ENCODE measurements at places on chromosomes 3 and 15. TPM values are rescaled to one million over a fixed set of nuclear protein-coding genes. Genes with fewer than 3 reads are reported as not detected.

- DNase-seq = no peak
Measured at GRCh38 chr15:86765281-86765680, 685.6 kb downstream of the AGBL1 start.

DNA sequence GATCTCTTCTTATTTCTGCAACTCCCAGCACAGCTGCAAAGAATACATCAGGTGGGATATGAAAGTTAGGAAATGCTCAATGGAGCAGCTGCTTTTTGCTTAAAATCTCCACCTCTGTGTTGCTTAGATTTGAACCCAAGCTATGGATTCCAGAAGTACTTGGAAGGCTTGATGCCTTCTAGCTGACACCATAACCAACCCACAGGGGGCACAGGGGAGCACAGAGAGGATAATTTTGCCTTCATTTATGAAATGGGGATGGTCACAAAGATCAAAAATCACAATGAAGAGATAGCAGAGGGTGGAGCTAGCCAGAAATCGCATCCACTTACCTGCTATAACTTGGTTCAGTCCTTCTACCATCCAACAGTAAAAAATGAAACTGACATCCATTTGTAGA is 75.7 kb downstream of the DUT start:
- DNase-seq = no peak

DNA sequence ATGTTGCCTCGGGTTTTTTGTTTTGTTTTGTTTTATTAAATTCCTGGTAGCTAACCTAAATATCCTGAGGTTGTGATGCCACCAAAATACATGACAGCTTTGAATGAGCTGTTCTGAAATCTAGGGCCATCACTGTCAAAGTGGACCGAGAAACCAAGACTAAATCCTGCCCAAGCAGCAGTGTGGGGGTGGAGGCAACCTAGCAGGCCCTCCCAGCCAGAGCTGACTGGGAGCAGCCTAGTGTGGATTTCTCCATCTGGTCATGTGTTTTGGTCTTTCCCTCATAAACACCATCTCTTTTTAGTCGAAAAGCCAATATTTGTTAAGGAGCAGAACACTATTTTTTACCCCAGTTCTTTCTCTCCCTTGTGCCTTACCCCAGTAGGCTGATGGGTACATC is 52.2 kb downstream of the LARS2 start:
- DNase-seq = peak; percentile 70

GRCh38 chr3:143648218-143648617 is 200.1 kb downstream of the SLC9A9 start:
- no peak for DNase-seq

DNA sequence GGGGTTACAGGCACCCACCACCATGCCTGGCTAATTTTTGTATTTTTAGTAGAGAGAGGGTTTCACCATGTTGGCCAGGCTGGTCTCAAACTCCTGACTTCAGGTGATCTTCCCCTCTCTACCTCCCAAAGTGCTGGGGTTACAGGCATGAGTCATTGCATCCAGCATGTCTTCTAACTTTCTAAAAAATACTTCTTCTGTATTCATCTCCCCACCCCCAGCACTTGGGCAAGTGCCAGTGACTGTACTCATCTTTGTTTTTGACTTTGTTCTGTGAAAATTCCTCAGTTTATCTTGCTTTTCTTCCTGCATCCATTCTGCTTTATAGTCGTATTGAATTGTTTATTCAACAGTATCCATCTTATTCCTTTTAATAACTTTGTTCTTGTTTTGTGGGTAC is 47.6 kb downstream of the ARIH1 start:
- no peak for DNase-seq

DNA sequence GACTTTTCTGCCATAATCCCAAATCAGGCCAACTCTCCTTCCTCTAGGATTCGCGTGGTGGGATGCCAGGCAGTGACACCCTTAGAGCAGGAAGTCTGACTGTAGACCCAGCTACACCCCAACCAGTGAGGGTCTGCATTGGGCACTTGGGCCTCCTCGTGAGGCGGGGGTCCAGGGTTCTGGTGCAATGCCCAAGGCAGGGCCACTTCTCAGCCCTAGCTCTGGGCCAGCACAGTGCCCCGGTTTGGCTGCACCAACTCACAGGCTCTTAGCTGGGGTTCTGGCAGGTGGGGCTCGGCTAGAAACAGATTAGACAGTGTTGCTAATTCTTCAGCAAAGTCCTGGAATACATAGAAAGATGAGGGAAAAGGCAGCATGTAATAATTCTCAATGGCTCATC is 12.7 kb downstream of the CDAN1 start:
- DNase-seq = no peak

DNA sequence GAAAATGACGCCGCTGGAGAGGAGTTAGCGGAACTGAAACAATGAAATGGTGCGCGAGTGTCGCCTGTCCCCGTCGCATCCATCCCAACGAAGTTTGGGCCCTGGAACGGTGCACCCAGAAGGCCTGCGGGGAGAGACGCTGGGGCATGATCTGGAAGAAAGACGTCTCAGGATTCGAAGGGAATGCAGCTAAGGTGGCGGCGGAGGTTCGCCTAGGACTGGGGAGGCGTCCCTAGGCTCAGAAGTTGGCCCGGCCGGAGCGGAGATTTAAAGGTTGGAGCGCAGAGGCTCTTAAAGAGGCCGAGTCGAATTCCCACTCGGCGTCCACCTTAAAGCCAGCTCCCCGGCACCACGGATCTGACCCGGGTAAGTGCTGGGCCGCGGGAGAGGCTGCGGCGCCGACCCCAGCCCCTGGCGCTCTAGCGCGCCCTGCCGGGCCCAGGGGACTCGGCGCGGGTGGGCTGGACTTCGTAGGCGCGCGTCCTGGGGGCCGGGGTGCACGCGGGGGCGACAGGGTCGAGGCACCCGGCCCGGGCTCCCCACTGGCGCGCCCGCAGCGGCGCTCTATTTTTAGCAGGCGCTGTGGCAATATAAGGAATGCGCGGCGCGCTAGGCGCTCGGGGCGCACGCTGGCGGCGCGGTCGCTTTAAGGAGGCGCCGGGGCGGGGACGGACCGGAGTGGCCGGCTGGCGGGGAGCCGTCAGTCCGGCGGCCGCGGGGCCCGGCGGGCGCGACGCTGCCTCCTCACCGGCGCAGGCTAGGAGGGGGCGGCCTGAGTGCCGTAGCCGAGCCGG is at the start of gene MRAS:
TSS of gene MRAS (plus strand) at position 620 of the 794 bp plus-strand sequence. CDS start 24,305 bp downstream, outside the sequence.
- peak; percentile 79 for DNase-seq

DNA sequence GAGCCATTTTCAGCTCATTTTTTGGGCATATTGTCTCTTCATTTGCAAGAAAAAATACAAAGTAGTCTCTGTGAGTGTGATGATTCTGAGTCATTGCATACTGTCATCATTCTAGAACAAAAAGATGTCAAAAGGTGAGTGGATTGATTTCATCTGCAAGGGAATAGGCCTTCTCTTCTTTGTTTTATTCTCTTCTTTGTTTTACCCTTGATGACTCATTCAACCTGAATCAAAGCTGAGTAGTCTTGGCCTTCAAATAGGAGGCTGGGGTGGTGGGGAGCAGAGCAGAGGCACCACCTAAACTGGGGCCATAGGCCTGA is 25.4 kb downstream of the CYP19A1 start:
- no peak for DNase-seq

DNA sequence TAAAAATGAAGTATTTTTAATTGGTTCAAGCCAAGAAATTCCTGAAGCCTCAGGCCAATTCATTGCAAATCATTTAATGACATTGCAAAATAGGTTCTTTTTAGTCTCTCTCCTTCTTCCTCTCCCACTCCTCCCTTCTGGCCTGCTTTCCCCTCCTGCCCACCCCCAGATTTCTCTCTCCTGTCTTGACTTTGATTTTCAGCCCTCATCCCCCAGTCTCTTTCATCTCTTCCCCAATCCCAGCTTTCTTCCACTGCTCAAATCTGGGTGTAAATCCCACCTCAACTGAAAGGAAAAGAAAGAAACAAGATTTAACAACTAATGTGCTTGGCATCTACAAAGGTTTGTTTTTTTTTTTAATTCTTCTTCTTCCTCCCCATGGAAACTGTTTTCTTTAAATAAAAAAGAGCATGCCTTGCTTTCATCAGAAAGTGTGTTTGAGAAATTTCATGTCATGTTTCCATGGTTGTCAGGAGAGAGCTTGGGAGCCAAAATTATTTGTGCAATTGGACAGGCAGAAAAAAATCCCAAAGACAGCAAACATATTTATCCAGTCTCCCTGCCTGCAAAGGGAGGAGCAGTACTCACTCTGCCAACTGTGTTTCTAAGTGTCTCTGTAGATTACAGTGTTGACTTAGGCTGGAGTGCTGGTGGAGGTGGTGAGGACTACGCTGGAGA is 50.4 kb downstream of the BOC start:
- no peak for DNase-seq

The CCDC39 gene
- total RNA-seq = not detected

All from G401 (cell line).